ENCODE measurements at places on chromosomes 7 and 10. TPM values are rescaled to one million over a fixed set of nuclear protein-coding genes. Genes with fewer than 3 reads are reported as not detected.

The C10orf62 gene
- total RNA-seq: not detected

The TMEM140 gene
- total RNA-seq: 38.0 TPM

The PKD2L1 gene
- total RNA-seq: not detected

The CPA4 gene
- total RNA-seq: not detected

The GPRIN2 gene
- total RNA-seq: not detected

The STEAP1 gene
- 0.27 TPM for total RNA-seq

The ASB13 gene
- 38.5 TPM for total RNA-seq

The FKBP9 gene
- 7.3 TPM for total RNA-seq

The MMRN2 gene
- 0.27 TPM for total RNA-seq

The SLC26A3 gene
- not detected for total RNA-seq

The CPXM2 gene
- total RNA-seq: not detected

The GPR141 gene
- total RNA-seq: 33.9 TPM

The WDR37 gene
- 18.0 TPM for total RNA-seq

The UTF1 gene
- under 0.01 TPM for total RNA-seq

The DPYSL4 gene
- total RNA-seq: 0.27 TPM

The PPP1R17 gene
- total RNA-seq: under 0.01 TPM

The CTTNBP2 gene
- total RNA-seq: under 0.01 TPM

The SLC29A3 gene
- 10.8 TPM for total RNA-seq

The KCNIP2 gene
- total RNA-seq: 0.27 TPM

The FFAR4 gene
- not detected for total RNA-seq

The SYNPO2L gene
- total RNA-seq: not detected

The AOC1 gene
- total RNA-seq: 1.1 TPM

The AKR1C8 gene
- total RNA-seq: under 0.01 TPM

The ST8SIA6 gene
- total RNA-seq: 38.0 TPM

The SFTPA2 gene
- not detected for total RNA-seq

The SLC26A5 gene
- total RNA-seq: not detected

The STAG3 gene
- 0.81 TPM for total RNA-seq

The MBL2 gene
- total RNA-seq: not detected

The LAMB4 gene
- not detected for total RNA-seq

The MRLN gene
- not detected for total RNA-seq

The CYP2C18 gene
- under 0.01 TPM for total RNA-seq

The COL28A1 gene
- total RNA-seq: under 0.01 TPM

The NPFFR1 gene
- under 0.01 TPM for total RNA-seq

The SFTPA1 gene
- not detected for total RNA-seq

The CYP2W1 gene
- not detected for total RNA-seq

Data from hematopoietic multipotent progenitor cell (in vitro differentiated cells).